ENCODE measurements at places on chromosomes 12 and 14.

- H3K36me3 ChIP-seq, result no peaks in the 10 kb centered on the region
- H3K27ac ChIP-seq, result no peak overlapping the region
- H3K4me1 ChIP-seq, result peaks cover 15% of the 10 kb centered on the region
- no peak for DNase-seq
These were observed 442 bp downstream of the FLVCR2 start for GRCh38 chr14:75578786-75579337.

- H3K4me3 ChIP-seq, result no peak overlapping the region
- no peaks in the 10 kb centered on the region for H3K27me3 ChIP-seq
- no peak for DNase-seq
- H3K36me3 ChIP-seq, result peaks cover 15% of the 10 kb centered on the region
These were observed 8.4 kb upstream of the EID3 start for GRCh38 chr12:104294927-104295668.

- no peaks in the 10 kb centered on the region for H3K4me1 ChIP-seq
- no peak overlapping the region for H3K27ac ChIP-seq
- no peak for DNase-seq
- H3K36me3 ChIP-seq, result no peaks in the 10 kb centered on the region
- H3K4me3 ChIP-seq, result no peak overlapping the region
- H3K27me3 ChIP-seq, result peaks cover 2% of the 10 kb centered on the region
These were observed 699.7 kb upstream of the TBX3 start for GRCh38 chr12:115383668-115384067.

DNA sequence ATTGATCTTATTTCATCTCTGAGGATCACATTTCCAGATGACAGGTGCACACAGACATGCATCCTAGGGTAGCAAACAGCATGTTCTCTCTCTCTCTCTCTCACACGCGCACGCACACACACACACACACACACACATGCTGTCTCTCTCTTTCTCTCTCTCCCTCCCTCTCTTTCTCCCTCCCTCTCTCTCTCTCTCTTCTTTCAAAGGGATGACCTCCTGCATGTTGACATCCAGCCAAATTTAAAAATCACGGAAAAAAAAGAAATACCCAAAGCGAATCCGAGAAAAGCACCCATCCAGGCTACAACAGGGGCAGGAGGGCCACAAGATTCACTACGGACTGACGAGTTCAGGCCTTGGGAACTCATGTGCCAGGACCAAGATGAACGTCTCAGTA, 2.3 kb downstream of the KSR2 start:
- peaks cover 13% of the 10 kb centered on the region for H3K4me1 ChIP-seq
- no peak overlapping the region for H3K27ac ChIP-seq
- DNase-seq, result no peak
- peaks cover 26% of the 10 kb centered on the region for H3K27me3 ChIP-seq
- H3K4me3 ChIP-seq, result no peak overlapping the region

GRCh38 chr14:104486222-104486923, 93.2 kb upstream of the C14orf180 start:
- no peak overlapping the region for H3K27ac ChIP-seq
- no peaks in the 10 kb centered on the region for H3K4me1 ChIP-seq
- no peak overlapping the region for H3K4me3 ChIP-seq
- H3K27me3 ChIP-seq, result no peaks in the 10 kb centered on the region
- H3K36me3 ChIP-seq, result no peaks in the 10 kb centered on the region

GRCh38 chr12:124336742-124337520, 42.0 kb downstream of the RFLNA start:
- no peak overlapping the region for H3K4me3 ChIP-seq
- peaks cover 4% of the 10 kb centered on the region for H3K36me3 ChIP-seq
- H3K27me3 ChIP-seq, result no peaks in the 10 kb centered on the region

- H3K27me3 ChIP-seq, result no peaks in the 10 kb centered on the region
- peak overlapping the region; percentile 70 for H3K4me3 ChIP-seq
- no peaks in the 10 kb centered on the region for H3K36me3 ChIP-seq
- no peak overlapping the region for H3K27ac ChIP-seq
- H3K4me1 ChIP-seq, result peaks cover 13% of the 10 kb centered on the region
- peak; percentile 79 for DNase-seq
These were observed 52.0 kb upstream of the KCNA1 start for GRCh38 chr12:4857472-4858291.

GRCh38 chr12:67452119-67452805, 183.1 kb downstream of the CAND1 start:
- peaks cover 14% of the 10 kb centered on the region for H3K4me1 ChIP-seq
- no peak overlapping the region for H3K27ac ChIP-seq
- DNase-seq, result no peak
- H3K27me3 ChIP-seq, result no peaks in the 10 kb centered on the region
- no peak overlapping the region for H3K4me3 ChIP-seq
- no peaks in the 10 kb centered on the region for H3K36me3 ChIP-seq

GRCh38 chr14:50363714-50364111, 33.0 kb downstream of the CDKL1 start:
- H3K27ac ChIP-seq, result peak overlapping the region; percentile 33
- H3K27me3 ChIP-seq, result no peaks in the 10 kb centered on the region
- peaks cover 7% of the 10 kb centered on the region for H3K4me1 ChIP-seq
- DNase-seq, result peak; percentile 94
- H3K36me3 ChIP-seq, result no peaks in the 10 kb centered on the region
